ENCODE measurements at places on chromosomes 11 and 22.

GRCh38 chr11:61138935-61139334, 22.3 kb downstream of the VPS37C start:
- peak; percentile 14 for DNase-seq

- peak; percentile 42 for DNase-seq
Observed at GRCh38 chr22:19961868-19962245, 20.2 kb upstream of the TXNRD2 start.

- no peak for DNase-seq
Observed at GRCh38 chr22:50018608-50019285, 6.2 kb upstream of the IL17REL start.

DNA sequence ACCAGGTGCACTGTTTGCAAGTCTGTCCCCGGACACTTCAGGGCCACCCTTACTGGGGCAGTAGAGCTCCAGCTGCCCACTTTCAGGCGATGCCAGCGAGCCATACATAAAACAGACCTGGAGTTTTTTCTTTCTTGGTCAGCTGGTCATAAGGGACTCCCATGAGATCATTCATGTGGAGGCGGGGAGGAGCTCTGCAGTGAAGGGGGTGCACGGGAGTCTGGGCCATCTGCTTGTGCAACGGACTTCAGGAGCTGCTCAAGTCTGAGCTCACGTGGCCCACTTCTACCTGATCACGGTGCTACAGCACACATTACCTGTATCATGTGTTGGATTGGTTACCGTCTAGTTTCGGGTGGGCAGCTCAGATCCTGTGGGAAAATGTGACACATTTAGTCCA, 9.2 kb upstream of the MRGPRF start:
- DNase-seq, result no peak

DNA sequence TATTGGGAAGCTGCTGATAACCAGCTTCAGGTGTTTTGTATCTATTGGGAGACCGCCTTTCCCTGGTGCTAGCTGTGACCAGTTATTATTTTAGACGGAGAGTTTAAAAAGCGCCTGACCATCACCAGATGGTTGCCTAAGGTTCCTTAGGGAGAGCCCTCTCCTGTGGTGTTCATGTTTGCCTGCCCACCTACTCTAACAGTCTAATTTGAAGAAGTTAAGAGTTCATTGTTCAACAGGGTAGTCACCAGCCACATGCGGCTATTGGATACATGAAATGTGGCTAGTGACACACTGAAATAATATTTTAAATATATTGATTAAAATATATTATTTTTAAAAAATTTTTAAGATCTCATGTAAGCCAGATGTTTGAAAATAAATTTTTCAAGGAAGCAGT, 71.3 kb upstream of the SLN start:
- no peak for DNase-seq

- DNase-seq, result no peak
Observed at GRCh38 chr11:126210871-126211235, 597 bp downstream of the RPUSD4 start.

DNA sequence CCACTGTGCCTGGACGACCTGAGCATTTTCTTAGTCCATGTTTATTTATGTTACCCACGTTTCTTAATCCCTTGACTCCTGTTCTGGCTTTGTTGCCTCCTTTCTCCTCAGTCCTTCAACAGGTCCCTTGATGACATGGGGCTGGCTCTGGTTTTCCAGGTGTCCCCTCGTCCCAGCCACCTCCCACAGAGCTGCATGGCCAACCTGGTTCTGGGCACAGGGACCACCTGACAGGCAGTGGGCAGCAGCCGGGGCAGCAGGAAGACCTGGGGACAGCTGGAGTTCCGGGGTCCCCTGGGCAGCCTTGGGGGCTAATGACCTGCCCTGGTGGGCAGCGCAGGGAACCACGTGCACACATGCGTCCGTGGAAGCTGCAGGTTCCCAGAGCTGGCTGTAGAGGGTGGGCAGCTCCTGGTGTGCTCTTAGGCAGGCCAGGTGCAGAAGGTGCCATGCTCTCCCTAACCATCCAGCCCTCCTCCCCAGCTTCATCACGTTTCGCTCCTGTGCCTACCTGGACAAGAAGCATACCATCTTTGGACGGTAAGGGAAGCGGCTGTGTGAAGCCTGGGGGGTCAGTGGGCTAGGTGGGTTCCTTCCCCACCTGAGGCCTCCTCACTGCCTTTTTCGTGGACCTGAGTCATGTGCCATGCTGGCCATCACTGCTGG, 27.7 kb downstream of the PPIL2 start:
- no peak for DNase-seq
